ENCODE measurements at places on chromosomes 7 and 10. TPM values are rescaled to one million over a fixed set of nuclear protein-coding genes. Genes with fewer than 3 reads are reported as not detected.
A peak's percentile ranks its signal among the peaks of the same experiment; 100 is the strongest.

Gene ZNF727
- total RNA-seq: 0.24 TPM

Gene SAP25
- 7.7 TPM for total RNA-seq

Gene KLF14
- 0.05 TPM for total RNA-seq

Gene TMEM196
- total RNA-seq: 0.05 TPM

Gene IL2RA
- total RNA-seq: 5.6 TPM

Gene CCDC172
- 0.05 TPM for total RNA-seq

Gene UCMA
- 0.52 TPM for total RNA-seq

Gene PIK3AP1
- 8.1 TPM for total RNA-seq

Gene ZNF365
- 0.19 TPM for total RNA-seq

Gene BCL7B
- 13.3 TPM for total RNA-seq

GRCh38 chr7:148979827-148980226 lies 48.5 kb downstream of the PDIA4 start:
- H3K27me3 ChIP-seq: peaks cover 17% of the 10 kb centered on the region
- no peak for DNase-seq
- no peak overlapping the region for H3K4me3 ChIP-seq
- H3K36me3 ChIP-seq: no peaks in the 10 kb centered on the region
- H3K4me1 ChIP-seq: peaks cover 6% of the 10 kb centered on the region

GRCh38 chr7:45052011-45052410 lies 36.8 kb downstream of the NACAD start:
- H3K36me3 ChIP-seq: peaks cover 70% of the 10 kb centered on the region
- DNase-seq: no peak
- no peaks in the 10 kb centered on the region for H3K4me1 ChIP-seq

- H3K27ac ChIP-seq: no peak overlapping the region
- H3K36me3 ChIP-seq: no peaks in the 10 kb centered on the region
- no peaks in the 10 kb centered on the region for H3K4me1 ChIP-seq
- no peaks in the 10 kb centered on the region for H3K27me3 ChIP-seq
Measured at GRCh38 chr10:113340282-113340681, 212.6 kb upstream of the HABP2 start.

- H3K27ac ChIP-seq: no peak overlapping the region
- no peaks in the 10 kb centered on the region for H3K27me3 ChIP-seq
- H3K4me3 ChIP-seq: no peak overlapping the region
- no peaks in the 10 kb centered on the region for H3K4me1 ChIP-seq
- DNase-seq: no peak
Measured at GRCh38 chr7:98760201-98760651, 109.6 kb downstream of the TMEM130 start.

DNA sequence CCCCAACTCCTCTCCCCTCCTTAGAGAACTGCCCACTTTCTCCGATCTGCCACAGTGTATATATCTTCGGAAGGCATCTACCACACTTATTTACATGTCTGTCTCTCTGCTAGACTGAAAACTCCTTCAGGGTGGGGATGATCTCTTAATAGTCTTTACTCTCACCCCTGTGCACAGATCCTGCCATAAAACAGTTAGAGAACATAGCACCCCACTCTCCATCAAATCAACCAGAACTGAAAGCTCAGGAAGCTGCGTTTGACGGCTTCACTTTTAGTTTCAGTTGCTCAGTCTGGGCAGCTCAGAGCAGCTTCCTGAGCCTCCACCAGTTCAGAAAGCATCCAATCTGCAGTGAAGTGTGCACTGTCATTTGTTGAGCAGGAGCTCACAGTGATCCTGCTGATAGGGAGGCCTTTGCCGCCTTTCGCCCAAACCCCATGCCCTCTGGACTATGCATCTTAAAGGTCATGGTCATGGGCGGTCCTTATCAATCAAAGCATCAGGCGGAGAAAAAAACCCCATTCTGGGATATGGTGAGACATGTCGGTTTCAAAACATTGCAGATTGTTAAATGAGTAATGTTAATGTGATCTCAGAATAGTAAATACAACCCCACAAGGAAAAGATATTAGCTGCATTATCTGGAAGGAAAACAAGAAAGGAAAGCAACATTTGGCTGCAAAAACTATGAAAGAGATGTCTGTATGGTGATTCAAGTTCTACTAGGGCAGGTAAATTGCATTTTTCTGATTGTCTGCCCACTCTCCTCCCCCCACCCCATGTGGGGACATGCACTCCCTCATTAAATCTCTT lies 167.1 kb upstream of the ADO start:
- peak overlapping the region; percentile 25 for H3K4me3 ChIP-seq
- H3K27me3 ChIP-seq: no peaks in the 10 kb centered on the region
- H3K36me3 ChIP-seq: no peaks in the 10 kb centered on the region
- H3K27ac ChIP-seq: peak overlapping the region; percentile 81

GRCh38 chr7:140639366-140640053 lies 1.1 kb downstream of the DENND2A start:
- no peak overlapping the region for H3K27ac ChIP-seq
- no peaks in the 10 kb centered on the region for H3K36me3 ChIP-seq
- DNase-seq: no peak
- peaks cover 81% of the 10 kb centered on the region for H3K27me3 ChIP-seq
- H3K4me1 ChIP-seq: peaks cover 7% of the 10 kb centered on the region

DNA sequence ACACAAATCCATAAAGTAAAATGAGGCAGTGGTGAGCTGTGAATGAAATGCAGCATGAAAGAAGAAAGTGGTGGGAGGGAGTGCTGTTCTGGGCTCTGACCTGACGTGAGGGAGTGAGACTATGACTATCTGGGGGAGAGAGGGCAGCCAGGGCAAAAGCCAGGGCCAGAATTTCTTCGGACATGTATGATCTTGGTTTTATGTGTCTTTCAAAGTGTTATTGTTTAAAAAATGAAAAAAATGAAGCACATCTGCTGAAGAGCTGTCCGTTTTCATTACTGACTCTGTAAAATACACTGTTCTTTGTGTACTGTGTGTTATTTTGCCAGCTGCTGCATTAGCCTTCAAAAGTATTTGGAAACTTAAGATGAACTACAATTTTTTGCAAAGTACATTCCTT lies 70.2 kb upstream of the KLF14 start:
- H3K27ac ChIP-seq: no peak overlapping the region
- no peaks in the 10 kb centered on the region for H3K36me3 ChIP-seq
- H3K4me1 ChIP-seq: no peaks in the 10 kb centered on the region
- H3K27me3 ChIP-seq: no peaks in the 10 kb centered on the region
- DNase-seq: no peak
- no peak overlapping the region for H3K4me3 ChIP-seq

DNA sequence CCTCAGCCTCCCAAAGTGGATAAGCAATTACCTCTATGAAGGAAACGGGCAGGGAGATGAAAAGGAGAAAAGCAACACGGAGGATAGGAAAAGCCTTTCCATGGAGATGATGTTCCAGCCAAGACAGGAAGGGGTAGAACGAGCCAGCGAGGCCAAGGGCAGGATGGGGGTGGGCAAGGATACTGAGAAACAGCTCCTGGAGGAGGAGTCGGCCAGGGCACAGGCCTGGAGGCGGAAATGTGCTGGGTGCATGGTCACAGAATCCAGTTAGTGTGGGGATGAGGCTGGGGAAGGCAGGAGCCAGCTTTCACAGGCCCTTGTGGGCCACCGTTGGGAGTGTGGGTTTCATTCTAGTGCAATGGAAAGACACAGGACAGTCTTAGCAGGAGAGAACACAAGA lies 162.6 kb downstream of the JAZF1 start:
- DNase-seq: no peak
- H3K4me3 ChIP-seq: no peak overlapping the region
- H3K27ac ChIP-seq: no peak overlapping the region
- H3K27me3 ChIP-seq: peaks cover 2% of the 10 kb centered on the region

GRCh38 chr7:140060243-140060630 lies 2.5 kb downstream of the PARP12 start:
- H3K4me3 ChIP-seq: no peak overlapping the region
- DNase-seq: no peak
- peaks cover 17% of the 10 kb centered on the region for H3K36me3 ChIP-seq
- H3K4me1 ChIP-seq: peaks cover 18% of the 10 kb centered on the region
- no peak overlapping the region for H3K27ac ChIP-seq

DNA sequence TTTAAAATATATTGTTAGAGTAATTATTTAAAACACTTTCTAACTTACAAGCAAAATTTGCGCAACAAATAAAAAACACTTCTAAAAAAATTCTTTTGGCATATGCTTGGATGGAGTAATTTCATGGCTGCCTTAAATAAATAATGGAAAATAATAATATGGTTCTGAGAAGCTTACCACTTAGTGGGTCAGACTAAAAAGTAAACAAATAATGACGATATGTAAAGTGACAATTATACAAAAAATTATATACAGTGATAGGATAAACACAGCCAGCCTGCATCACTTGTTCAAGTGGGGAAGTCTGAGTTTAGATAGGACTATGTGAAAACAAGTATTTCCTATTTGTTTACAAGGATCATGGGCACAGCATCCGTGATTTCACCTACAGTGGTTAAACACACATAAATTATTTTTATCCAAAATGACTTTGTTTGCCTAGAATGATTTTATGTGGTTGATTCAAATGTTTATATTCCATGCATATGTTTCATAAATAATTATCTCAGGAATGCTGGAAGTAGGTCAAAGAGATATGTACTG lies 141.7 kb upstream of the SEMA3D start:
- no peaks in the 10 kb centered on the region for H3K4me1 ChIP-seq
- no peak overlapping the region for H3K4me3 ChIP-seq
- H3K27ac ChIP-seq: no peak overlapping the region

- no peaks in the 10 kb centered on the region for H3K27me3 ChIP-seq
- H3K36me3 ChIP-seq: peaks cover 30% of the 10 kb centered on the region
- H3K4me3 ChIP-seq: peak overlapping the region; percentile 96
- H3K4me1 ChIP-seq: peaks cover 24% of the 10 kb centered on the region
- no peak for DNase-seq
Measured at GRCh38 chr7:99557196-99557607, 1.2 kb upstream of the ZNF655 start.

GRCh38 chr10:108989976-108990375 lies 933.3 kb downstream of the XPNPEP1 start:
- H3K36me3 ChIP-seq: no peaks in the 10 kb centered on the region
- no peaks in the 10 kb centered on the region for H3K27me3 ChIP-seq
- no peaks in the 10 kb centered on the region for H3K4me1 ChIP-seq
- H3K27ac ChIP-seq: no peak overlapping the region
- DNase-seq: no peak
- H3K4me3 ChIP-seq: no peak overlapping the region

GRCh38 chr7:127833641-127834040 lies 181.6 kb downstream of the SND1 start:
- H3K4me1 ChIP-seq: no peaks in the 10 kb centered on the region
- H3K4me3 ChIP-seq: no peak overlapping the region
- no peak overlapping the region for H3K27ac ChIP-seq
- H3K36me3 ChIP-seq: no peaks in the 10 kb centered on the region

DNA sequence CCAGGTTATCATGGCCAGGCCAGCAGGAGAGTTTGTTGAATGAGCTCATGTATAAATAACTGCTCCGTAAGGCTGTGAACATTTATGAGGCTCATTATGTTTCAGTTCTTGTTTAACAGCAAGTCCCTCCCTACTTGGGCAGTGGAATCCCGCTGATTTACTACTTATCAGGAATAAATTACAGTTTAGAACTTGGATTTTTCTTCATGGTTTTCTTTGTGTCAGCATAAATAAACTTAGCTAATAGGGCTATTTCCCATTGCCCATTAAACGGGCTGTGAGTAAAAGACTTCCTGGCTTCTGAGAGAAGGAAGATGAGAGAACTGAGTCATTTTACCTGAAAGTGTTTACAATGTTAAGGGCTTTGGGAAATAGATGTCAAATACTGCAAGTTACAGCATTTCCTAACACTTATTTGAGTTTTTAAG lies 701.6 kb upstream of the ANKRD30A start:
- DNase-seq: no peak
- H3K4me3 ChIP-seq: no peak overlapping the region
- H3K4me1 ChIP-seq: no peaks in the 10 kb centered on the region
- no peaks in the 10 kb centered on the region for H3K27me3 ChIP-seq

- H3K4me1 ChIP-seq: peaks cover 14% of the 10 kb centered on the region
- no peak for DNase-seq
- no peak overlapping the region for H3K27ac ChIP-seq
- peaks cover 59% of the 10 kb centered on the region for H3K36me3 ChIP-seq
- no peaks in the 10 kb centered on the region for H3K27me3 ChIP-seq
Measured at GRCh38 chr10:97139651-97140048, 46.1 kb downstream of the SLIT1 start.

- no peaks in the 10 kb centered on the region for H3K27me3 ChIP-seq
- H3K4me3 ChIP-seq: no peak overlapping the region
- no peaks in the 10 kb centered on the region for H3K4me1 ChIP-seq
- no peak for DNase-seq
- peaks cover 83% of the 10 kb centered on the region for H3K36me3 ChIP-seq
Measured at GRCh38 chr7:36430186-36430585, 40.5 kb downstream of the ANLN start.

GRCh38 chr10:13724484-13724883 lies 137.7 kb downstream of the PRPF18 start:
- no peaks in the 10 kb centered on the region for H3K27me3 ChIP-seq
- H3K36me3 ChIP-seq: no peaks in the 10 kb centered on the region
- H3K27ac ChIP-seq: no peak overlapping the region
- no peak for DNase-seq

DNA sequence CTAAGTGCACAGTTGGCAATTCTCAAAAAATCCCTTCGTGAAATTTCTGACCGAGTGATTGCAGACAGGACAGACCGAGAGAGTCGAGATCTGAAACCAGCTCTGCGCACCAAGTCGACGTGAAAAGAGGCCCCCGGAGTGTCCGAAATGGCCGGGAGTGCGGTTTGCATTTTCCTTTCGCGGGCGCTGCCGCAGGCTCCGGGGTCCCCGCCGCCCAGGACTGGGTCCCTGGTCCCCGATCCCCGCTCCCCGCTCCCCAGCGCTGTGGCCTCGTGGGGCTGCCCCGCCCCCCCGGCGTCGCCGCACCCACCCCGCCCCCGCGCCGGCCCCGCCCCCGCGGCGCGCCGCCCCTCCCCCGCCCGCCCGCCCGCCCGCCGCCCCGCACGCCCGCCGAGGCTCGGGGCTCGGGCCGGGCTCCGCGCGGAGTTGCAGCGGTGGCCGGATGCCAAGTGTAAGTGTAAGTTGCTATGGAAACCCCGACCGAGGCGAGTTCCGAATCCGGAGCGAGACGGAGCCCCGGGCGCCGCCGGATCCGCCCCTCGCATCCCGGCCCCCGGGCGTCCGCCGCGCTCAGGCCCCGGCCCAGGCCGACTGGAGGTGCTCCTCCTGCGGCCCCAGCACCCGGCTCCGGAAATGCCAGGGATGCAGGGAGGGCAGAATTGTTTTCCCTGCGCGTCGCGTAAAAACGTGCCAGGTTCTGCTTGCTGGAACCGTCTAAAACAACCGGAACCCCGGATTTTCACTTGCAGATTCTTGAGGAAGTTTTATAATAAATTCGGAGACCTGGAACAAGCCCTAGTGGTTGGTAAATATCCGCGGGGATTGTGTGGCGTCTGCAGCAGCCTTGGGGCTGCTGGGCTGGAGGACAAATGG lies 4.6 kb downstream of the BMI1 start:
- H3K4me1 ChIP-seq: peaks cover 19% of the 10 kb centered on the region
- DNase-seq: no peak
- H3K36me3 ChIP-seq: peaks cover 7% of the 10 kb centered on the region
- H3K27ac ChIP-seq: no peak overlapping the region
- peak overlapping the region; percentile 55 for H3K4me3 ChIP-seq
- peaks cover 34% of the 10 kb centered on the region for H3K27me3 ChIP-seq
